Smooth muscle cell of trachea (primary cell): ENCODE measurements at places on chromosomes 11 and 22. TPM values are rescaled to one million over a fixed set of nuclear protein-coding genes. Genes with fewer than 3 reads are reported as not detected.

The SEPTIN3 gene
- total RNA-seq = under 0.01 and 0.33 TPM in 2 replicates

The CHRNA10 gene
- 0.29 and 0.50 TPM in 2 replicates for total RNA-seq

The CASP1 gene
- total RNA-seq = 26.6 and 40.7 TPM in 2 replicates

The MS4A3 gene
- total RNA-seq = not detected in 2 replicates

The CLDN5 gene
- 0.17 and 2.2 TPM in 2 replicates for total RNA-seq

The VSIG2 gene
- 0.33 TPM in 1 of 2 replicates, not detected in the other for total RNA-seq

The SCGB1D2 gene
- not detected in 2 replicates for total RNA-seq
